Activated T-helper 9 cell treated with anti-CD3 and anti-CD28 coated beads, Interleukin-2, amount 50 U/mL, for 16 hours (primary cell): ENCODE measurements at places on chromosomes 16 and 17.

GRCh38 chr17:80248894-80249710, 11.6 kb upstream of the RNF213 start:
- DNase-seq = no peak

DNA sequence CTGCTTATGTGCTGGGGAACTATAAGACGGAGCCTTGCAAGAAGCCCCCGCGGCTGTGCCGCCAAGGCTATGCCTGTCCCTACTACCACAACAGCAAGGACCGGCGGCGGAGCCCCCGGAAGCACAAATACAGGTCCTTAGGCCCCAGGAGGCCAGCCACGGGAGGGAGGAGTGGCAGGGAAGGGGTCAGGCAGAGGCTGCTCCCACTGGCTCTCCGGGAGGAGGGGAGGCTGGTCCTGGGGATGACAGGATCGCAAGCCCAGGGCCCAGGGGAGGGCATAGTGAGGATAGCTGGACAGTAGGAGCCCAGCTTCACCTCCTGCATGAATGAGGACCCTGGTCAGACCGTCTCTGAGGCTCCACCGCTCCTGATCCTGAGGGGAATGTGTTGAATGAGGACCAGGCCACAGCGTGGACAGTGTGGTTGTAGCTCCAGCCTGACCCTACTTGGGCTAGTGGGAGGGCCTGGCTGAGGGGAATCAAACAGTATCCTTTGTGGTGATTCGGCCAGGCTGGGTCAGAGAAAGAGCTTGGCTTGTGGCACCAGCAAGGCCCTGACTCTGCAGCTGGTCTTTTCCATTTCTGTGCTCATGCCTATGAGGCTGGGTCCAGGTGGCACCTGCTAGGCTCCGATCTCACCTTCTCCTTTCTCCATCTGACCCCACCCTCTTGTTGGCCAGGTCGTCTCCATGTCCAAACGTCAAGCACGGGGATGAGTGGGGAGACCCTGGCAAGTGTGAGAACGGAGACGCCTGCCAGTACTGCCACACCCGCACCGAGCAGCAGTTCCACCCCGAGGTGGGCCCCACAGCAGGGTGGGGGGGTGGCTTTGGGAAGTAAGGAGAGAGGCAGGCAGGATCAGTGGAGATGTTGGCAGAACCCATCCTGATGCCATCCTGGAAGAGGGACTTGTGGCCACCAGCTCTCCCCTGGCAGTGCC, 28.7 kb downstream of the UNK start:
- no peak for DNase-seq

DNA sequence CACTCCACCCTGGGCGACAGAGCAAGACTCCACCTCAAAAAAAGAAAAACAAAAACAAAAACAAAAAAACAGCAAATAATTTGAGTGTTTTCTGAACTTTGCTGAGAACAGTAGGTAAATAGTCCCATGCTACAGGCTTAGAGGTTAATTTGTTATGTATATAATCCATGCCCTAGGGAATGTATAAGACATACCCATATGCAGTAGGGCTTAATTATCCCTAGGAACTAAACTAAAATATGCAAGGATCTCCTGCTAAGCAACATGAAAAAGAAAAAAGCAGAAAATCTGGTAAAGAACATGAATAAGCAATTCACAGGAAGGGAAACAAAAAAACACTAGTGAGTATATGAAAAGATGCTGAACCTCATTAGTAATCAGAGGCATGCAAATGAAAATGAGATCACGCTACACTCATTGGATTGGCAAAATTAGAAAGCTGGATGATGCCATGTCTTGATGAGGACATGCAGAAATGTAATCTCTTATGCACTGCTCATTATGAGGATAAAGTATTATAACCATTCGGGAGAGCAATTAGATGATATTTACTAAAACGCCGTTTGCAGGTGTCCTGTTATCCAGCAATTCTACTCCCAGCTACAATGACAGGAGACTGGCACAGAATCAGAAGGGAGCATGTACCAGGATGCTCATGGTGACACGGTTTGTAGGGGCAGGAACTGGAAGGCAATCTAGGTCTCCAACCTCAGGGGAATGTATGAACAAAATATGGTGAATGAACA, 5.6 kb downstream of the KCTD13 start:
- DNase-seq = no peak

DNA sequence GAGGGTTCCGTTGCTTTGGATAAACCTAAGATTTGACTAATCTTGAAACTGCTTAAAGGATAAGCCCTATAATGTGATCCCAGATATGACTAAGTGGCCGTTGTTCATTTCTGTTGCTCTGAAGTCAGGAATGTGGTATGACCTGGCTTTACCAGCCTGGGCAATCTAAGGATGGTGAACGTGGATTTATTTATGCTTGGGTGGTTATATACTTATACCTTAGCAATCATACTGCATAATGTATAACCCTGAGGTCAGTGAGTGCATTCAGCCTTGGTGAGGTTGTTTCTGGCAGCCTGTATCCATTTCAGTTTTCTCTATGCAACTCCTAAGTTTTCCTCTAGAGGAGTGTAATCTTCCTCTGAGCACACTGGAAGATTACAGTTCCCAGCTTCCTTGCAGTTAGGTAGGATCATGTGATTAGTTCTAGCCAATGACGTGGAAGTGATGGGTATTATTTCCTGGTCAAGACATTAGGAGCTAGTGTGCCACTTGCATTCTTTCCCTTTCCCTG, 41.9 kb downstream of the FTO start:
- no peak for DNase-seq
